ENCODE measurements at places on chromosomes 11 and 22.
A peak's percentile ranks its signal among the peaks of the same experiment; 100 is the strongest.

DNA sequence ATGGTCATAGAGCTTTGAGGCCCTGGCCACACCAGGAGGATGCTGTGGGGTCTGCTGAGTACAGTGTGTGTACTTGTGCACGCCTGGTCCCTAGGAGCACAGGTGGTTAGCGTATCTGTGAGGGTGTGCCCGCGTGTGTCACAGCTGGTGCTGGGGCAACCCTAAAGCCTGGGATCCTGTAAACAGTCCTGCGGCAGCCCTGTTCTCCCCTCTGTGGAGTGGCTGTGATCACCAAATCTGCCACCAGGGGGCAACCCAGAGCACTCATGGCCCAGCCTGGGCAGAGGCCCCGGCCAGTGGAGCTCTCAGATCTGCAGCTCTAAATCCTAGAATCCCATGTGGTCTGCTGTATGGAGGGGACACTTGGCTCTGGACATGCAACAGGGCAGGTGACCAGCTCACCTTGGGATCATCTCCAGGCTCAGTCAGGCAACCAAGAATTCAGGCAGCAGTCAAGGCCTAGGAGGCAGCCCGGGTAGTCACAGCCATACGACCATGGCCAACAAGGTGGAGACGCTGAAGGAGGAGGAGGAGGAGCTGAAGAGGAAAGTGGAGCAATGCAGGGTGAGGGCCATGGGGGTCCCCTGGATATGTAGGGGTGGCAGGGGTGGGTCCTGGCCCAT is 3.9 kb downstream of the SH3BP1 start:
- peak; percentile 84 for DNase-seq

DNA sequence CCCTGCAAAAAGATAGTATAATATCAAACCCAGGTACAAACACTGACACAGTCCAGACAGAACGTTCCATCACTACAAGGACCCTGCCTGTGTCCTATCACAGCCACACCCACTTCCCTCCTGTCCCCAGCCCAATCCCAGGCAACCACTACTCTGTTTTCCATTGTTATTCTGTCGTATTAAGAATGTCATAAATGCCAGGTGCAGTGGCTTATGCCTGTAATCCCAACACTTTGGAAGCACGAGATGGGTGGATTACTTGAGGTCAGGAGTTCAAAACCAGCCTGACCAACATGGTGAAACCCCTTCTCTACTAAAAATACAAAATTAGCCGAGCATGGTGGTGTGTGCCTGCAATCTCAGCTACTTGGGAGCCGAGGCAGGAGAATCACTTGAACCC is 89.0 kb downstream of the TRMU start:
- no peak for DNase-seq

GRCh38 chr11:12914400-12914912 is 94.7 kb upstream of the RASSF10 start:
- no peak for DNase-seq

- no peak for DNase-seq
Measured at GRCh38 chr11:84549217-84549616, 1077.9 kb downstream of the DLG2 start.

All from activated CD4-positive, alpha-beta T cell treated with anti-CD3 and anti-CD28 coated beads, Interleukin-2, amount 50 U/mL, for 4 hours (primary cell).